ENCODE measurements at places on chromosomes 13 and 19. TPM values are rescaled to one million over a fixed set of nuclear protein-coding genes. Genes with fewer than 3 reads are reported as not detected.

CCDC97 gene
- 15.9 TPM for total RNA-seq

GRCh38 chr19:46159418-46160232, 11.6 kb downstream of the IGFL2 start:
- no peak for DNase-seq

IZUMO2 gene
- total RNA-seq: not detected

DNA sequence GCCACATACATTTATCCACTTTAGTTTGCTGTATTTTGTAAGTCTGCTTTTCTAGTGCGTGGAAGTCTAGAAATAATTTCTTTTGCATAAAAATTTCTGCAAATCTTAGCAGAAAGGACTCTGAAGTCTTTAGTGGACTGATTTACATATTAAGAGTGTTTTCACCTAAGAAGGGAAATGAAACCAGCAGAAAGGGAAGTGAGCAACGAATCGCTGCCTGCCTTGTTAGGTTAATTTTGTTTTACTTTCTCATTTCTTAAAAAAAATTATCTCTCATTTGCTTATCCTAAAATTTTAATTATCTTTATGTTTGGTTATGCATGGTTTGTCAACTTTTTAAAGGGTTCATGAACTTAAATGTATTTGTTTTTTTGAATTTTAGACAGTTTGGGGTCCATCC, 767 bp upstream of the GPR18 start:
- no peak for DNase-seq

- no peak for DNase-seq
Measured at GRCh38 chr19:37867831-37868230, 38.6 kb downstream of the WDR87 start.

DNA sequence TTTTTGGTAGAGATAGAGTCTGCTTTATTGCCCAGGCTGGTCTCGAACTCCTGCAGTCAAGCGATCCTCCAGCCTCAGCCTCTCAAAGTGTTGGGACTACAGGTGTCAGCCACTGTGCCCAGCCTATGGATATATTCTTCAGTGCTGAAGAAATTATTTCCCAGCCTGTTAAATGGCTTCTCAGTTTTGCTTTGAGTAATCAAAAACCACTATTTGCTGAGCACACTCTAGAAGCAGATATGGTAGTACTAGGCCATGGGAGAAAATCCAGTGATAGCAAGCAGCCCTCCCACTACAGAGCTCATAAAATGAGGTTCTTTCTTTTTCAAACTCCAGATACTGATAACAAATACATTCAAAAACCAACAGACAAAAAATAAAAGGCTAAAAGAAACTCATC, 80.6 kb upstream of the CLDN10 start:
- no peak for DNase-seq

Data from left ventricle myocardium superior (tissue), 1 donor.